ENCODE measurements at places on chromosomes 13 and 19.

DNA sequence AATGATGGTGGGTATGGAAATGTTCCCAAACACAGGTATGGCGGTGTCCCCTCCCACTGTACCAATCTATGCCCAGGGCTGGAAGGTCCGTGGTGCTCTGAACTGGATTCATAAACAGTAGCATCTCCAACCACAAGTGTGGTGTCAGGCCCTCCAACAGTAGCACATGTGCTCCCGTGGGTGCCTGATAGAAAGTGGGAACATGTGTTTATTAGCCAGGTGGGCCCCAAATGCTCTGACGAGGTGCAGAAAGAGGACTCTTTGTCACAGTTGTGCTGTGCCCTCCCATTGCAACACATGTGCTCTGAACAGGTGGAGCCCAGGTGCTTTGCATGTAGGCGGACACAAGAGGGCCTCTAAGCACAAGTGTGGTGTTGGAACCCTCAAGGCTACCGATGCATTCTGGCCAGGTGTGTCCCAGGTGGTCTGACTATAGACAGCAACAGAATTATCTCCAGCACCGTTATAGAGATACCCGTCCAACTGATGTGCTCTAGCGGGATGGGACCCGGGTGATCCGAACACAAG is 75.4 kb upstream of the ZNF30 start:
- no peak for DNase-seq

DNA sequence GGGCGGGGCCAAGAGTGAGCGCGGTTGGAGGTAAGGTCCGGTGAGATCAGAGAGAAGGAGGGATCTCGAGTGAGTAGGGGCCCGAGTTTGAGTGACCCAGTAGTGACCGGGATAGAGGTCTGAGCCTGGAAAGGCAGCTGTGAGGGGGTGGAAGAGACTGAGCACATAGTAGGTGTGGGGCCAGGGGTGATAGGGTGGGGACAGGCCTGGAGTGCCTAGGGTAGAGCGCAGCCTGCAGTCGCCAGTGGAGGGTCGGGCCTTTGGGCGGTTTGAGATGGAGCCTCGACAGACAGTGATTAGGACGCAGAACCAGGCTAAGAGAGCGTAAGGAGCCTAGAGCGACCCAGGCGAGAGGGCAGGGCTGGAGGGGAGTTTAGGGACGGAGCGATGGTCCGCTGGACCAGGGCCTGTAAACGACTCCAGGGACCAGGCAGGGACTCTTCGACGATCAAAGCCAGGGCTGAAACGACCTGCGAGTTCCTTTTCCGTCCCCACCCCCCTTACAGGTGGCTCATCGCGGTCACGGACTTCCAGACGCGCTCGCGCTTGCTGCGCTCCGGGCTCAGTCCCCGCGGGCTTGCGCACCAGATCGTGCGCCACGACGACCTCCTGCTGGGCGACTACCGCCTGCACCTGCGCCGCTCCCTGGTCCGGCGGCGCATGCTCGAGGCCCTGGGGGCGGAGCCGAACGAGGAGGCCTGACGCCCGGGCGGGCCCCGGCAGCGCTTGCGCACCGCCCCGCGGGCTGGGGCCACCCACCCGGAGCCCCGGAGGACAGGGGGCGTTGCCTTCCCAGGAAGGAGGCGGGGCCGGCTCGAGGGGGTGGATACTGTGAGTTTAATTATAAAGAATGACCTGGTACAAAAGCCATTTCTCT is 9.4 kb downstream of the C19orf81 start:
- DNase-seq = peak; percentile 67

- DNase-seq = no peak
These were observed 94.2 kb downstream of the FRY start for GRCh38 chr13:32125751-32126150.

- no peak for DNase-seq
These were observed 10.8 kb downstream of the F2RL3 start for GRCh38 chr19:16899566-16900075.

DNA sequence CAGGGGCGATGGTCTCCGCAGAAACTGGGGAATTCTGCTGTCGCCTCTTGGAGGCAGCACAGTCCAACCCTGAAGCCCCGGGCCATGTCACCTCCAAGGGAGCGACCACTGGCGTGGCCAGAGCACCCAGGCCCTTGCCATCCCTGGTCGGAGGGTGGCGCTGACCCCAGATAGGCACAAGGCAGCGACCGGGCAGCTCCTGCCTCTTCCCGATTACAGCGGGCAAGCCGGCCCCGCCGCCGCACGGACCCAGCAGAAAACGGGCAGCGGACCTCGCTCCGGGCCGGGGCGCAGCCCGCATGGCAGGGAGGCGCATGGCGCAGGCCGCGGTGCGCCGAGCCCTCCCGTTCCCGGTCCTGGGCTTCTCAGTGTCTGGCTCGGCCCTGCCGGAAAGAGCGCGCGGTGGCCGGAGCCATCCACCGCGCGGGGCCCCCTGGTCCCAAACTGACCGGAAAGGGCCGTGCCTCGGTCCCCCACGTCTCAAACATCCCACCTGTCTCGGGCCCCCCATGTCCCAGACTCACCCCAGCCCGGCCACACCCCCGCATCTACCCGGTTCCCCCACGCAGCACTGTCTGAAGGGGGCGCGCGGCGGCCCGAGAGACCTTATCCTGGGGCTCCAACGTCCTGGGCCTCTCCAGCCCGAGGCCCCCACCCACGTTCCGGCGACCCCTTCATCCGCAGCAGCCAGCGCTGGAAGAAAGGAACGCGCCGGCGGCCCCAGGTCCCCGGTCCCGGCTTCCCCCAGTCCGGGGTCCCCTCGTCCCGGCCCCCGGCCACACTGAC is 727 bp downstream of the CERS1 start:
- peak; percentile 13 for DNase-seq

DNA sequence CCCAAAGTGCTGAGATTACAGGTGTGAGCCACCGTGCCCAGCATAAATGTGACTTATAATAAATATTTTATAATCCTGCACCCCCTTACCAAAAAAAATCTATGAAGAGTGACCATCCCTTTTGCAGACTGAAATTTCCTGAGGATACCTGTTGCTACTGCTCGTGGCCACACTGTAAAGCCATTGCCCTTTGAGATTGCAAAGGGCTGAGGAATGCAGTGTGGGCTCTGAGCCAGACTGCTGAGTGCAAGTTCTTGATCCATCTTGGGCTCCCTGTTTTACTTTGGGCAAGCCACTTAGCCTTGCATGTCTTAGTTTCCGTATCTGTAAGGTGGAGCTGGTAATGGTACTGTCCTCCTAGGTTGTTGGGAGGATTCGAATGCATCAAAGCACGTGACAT is 23.4 kb downstream of the SIPA1L3 start:
- no peak for DNase-seq

GRCh38 chr13:62087124-62087523 is 671.5 kb upstream of the PCDH20 start:
- no peak for DNase-seq

GRCh38 chr13:43910856-43911255 is 31.2 kb downstream of the LACC1 start:
- DNase-seq = no peak

DNA sequence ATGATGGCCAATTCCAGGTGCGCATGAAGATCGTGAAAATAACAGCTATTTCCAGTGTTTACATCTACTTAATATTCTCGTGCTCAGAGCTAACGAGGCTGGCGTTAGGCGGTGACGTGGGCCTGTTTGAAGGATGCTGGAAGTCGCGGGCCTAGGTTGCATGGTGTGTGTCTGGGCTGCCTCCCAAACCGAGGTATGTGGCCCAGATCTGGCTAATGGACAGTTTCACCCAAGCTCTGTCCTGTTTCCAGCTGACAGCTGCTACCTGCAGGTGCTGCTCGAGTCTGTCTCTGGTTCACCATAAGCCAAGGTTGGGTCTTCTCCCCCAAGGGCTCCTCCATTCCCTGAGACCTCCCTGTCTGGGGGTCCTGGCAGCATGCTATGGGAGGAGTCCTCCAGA is 40.5 kb upstream of the KCTD15 start:
- peak; percentile 18 for DNase-seq
